ENCODE measurements at places on chromosomes 11 and 22.

DNA sequence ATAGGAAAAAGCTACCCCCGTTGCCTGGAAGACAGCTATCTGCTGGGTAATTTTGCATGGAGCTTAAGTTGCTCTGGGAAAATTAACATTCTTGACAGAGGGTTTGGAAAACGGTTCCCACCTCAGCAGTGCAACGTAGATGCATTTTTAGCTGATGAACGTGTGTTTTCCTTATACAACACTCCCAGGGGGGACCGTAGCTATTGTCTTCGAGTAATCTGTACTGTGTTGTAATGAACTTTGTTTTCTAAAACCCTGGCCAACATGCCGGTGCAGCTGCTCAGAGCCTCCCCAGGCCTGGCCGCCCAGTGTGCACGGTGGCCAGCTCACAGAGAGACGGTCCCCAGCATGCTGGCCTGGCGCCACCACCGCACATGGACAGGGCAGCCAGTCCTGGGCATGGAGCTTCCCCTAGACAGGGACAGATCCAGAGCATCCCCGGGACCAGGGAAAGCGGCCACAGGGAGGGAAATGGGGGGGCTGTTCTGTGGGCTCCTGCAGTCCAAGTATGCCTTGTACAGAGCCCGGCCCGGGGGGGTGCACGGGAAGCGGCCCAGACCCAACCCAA, 2.2 kb downstream of the TNNT3 start:
- DNase-seq, result no peak

- no peak for DNase-seq
These were observed 35.1 kb downstream of the FBLN1 start for GRCh38 chr22:45537734-45538181.

- DNase-seq, result no peak
These were observed 75.4 kb upstream of the KCNQ1OT1 start for GRCh38 chr11:2775083-2775625.

- DNase-seq, result no peak
These were observed 6.0 kb upstream of the MS4A4A start for GRCh38 chr11:60274416-60274815.

DNA sequence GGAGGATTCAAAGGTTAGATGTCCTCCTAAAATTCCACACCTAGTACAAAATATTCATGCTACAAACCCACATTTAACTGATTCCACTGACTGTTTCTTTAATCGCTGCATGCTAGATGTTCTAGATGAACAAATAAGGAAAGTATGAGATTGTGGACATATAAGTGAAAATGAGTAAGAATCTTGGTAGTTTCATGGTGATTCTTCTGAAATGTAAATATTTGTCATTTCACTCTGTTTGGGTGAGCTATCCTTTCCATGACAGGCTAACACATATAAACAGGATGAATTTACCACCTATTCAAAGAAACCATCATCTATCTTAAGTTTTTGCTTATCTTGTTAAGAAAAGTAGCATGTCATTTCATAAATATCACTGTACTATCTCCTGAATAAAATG, 14.8 kb downstream of the OR5B3 start:
- no peak for DNase-seq

GRCh38 chr22:44736581-44737405, 15.6 kb upstream of the ARHGAP8 start:
- no peak for DNase-seq

All from SK-N-DZ (cell line).